ENCODE measurements at places on chromosomes 6 and 20.
A peak's percentile ranks its signal among the peaks of the same experiment; 100 is the strongest.

DNA sequence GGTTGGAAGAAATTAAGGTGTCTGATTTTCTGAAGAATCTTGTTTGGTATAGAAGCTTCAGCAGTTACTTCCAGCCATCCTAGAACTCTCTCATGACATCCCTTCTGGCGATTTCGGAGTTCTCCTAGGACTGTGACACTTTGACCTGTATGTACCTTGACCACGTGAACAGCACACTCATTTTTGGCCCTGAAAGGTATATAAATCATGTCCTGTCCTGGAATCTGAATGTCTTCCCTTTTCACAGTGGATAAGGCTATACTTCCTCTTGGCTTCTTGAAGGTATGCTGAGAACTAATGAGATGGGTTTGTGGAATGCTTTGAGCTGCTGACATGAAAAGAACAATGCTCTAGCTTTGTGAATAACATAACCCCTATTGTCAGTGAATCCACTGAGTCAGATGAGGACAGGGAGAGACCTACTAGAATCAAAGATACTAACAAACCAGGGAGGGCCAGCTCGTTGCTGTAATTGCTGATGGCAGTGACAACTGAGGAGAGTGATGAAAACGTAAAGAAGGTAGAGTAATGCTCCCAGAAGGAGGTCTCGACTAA lies 6.0 kb upstream of the ZDHHC14 start:
- DNase-seq: no peak

DNA sequence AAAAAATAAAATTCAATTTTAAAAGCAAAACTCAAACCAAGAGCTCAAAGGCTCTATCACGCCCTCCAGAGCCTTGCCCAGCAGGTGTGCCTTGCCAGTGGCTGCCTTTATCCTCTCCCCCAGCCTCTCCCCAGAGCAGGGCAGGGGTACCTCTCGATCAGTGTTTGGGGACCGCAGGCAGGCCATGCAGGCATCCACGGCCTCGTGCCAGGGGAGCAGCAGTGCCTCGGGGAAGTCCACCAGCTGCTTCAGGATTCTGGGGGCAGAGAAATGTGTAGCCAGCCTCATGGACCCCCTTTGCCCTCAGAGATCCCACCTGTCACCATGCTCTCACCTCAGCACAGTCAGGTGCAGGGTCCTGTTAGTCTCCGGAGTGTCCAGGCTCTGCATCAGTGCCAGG lies 5.7 kb downstream of the CUL7 start:
- no peak for DNase-seq

DNA sequence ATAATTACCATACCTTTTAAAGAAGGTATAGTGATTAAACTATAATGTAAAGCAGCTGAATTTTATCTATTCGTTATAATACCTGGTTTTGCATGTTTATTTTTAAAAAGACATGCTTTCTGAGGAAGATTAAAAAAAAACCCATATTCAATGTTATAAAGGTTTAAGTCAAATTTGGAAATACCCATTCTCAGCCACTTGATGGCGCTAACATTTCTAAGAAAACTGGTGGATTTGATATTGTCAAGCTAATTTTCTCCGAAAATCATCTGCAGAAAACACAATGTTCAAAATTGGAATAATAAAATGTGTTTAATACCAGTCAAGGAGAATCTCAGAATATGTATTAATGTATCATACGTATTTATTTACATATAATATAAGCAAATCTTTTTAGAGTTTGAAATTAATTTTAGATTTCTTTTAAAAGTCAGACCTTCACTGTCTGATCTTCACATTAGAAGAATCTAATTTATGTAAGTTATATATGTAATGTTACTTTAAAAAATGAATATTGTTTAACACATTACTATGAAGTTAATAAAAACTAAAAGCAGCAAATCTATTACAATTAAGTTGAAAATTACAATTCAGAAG lies 35.0 kb downstream of the SHPRH start:
- peak; percentile 21 for DNase-seq

- DNase-seq: no peak
Measured at GRCh38 chr20:51854921-51855320, 52.6 kb upstream of the SALL4 start.

DNA sequence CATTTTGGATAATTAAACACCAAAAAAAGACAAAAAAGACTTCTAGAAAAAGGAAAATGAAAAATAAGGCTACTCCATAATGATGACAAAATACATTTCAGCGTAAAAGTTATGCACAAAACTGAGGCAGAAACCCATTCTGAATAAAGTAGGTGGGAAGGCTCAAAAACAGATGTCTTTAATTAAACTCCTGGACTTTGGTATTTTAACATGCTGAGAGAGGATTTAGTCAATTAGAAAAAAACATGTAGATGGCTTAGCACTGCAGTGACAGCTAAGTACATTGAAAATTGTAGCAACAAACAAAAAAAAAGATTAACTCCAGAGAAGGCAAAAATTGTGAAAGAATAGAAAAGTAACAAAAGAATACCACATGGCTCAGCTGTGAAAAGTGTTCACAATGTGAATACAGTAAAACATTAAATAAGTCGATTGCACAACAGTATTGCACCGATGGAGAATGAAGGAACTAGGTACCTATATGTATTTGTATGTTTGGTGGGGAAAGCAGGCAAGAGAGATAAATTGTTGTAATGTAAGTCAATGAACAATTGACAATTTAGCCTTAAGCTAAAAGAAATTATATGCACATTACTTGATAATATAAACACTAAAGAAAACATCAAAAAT lies 59.5 kb downstream of the TBC1D32 start:
- DNase-seq: no peak

GRCh38 chr20:15332711-15333160 lies 995.3 kb upstream of the FLRT3 start:
- DNase-seq: no peak

DNA sequence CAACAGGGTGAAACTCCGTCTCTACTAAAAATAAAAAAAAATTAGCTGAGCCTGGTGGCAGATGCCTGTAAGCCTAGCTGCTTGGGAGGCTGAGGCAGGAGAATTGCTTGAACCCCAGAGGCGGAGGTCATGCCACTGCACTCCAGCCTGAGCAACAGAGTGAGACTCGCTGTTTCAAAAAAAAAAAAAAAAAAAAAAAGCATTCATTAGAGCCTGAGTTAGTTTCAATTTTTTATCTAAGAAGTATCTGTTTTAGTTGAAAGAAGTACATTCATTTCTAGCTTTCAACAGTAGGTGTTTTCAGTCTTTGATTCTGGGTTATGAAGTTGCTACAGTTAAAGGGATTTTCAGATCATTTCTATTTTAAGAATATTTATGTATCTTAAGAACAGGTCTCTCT lies 42.2 kb downstream of the ZNF292 start:
- no peak for DNase-seq

DNA sequence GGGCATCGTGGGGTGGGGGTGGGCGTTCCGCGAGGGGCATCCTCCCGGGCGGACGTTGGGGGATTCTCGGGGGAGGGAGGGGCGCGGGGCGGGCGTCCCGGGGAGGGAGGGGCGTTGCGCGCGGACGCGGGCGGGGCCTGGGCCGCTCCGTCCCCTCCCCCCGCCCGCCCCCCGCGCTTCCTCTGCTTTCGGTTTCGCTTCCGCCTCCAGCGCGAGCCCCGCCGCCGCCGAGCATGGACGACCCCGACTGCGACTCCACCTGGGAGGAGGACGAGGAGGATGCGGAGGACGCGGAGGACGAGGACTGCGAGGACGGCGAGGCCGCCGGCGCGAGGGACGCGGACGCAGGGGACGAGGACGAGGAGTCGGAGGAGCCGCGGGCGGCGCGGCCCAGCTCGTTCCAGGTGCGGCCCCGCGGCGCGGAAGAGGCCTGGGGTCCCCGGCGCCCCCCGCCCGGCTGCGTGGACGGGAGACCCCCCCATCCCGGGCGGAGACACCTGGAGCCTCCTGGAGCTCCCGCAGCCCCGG lies at the start of gene OGFR:
TSS of gene OGFR (plus strand) at position 209 of the 528 bp plus-strand sequence. CDS start at position 234, 25 bp downstream.
- peak; percentile 69 for DNase-seq

GRCh38 chr6:77462359-77463307 lies 658 bp downstream of the HTR1B start:
- no peak for DNase-seq

DNA sequence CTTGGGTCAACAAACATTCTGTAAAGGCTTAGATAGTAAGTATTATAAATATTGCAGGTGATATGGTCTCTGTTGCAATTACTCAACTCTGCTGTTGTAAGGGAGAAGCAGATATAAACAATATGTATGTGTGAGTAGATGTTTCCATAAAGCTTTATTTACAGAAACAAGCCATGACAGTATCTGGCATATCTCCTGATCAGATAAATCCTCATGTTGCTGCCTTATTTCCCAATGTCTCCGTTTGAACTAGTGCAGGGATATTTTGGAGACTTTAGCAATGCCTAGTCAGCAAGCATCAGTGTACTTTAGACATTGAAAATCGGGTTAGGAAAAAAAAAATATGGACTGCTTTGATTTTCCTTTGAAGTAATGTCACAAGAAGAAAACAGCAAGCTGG lies 96.1 kb downstream of the LAMA2 start:
- DNase-seq: no peak

GRCh38 chr6:57040011-57040410 lies 6.5 kb upstream of the KIAA1586 start:
- no peak for DNase-seq

DNA sequence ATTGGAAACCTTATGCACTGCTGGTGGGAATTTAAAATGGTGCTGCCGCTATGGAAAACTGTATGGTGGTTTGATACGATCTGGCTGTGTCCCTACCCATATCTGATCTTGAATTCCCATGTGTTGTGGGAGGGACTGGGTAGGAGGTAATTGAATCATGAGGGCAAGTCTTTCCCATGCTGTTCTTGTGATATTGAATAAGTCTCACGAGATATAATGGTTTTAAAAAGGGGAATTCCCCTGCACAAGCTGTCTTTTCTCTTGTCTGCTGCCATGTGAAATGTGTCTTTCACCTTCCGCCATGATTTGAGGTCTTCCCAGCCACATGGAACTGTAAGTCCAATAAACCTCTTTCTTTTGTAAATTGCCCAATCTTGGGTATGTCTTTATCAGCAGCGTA lies 4.9 kb downstream of the TAP2 start:
- DNase-seq: no peak

GRCh38 chr20:21389368-21389767 lies 8.0 kb downstream of the NKX2-4 start:
- no peak for DNase-seq

- no peak for DNase-seq
Measured at GRCh38 chr6:156957931-156958547, 180.9 kb downstream of the ARID1B start.

DNA sequence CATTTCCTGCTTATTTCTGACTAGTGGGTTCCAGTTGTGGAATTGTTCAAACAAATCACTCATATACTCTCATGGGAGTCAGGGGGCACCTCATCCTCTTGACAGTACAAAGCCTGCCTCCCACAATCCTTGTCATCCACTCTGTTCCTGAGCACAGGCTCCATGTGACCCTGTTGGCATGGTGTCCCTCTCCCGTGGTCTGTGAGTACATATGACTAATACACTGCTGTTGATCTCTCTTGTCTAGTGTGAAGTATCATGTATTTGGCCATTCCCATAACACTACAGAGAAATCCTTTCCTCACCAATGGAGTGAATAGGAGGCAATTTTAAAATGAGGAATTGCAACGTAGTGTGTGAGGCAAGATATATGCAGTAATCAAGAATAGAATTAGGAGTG lies 185.3 kb downstream of the OGFRL1 start:
- no peak for DNase-seq

GRCh38 chr6:146861029-146861563 lies 262.3 kb downstream of the ADGB start:
- no peak for DNase-seq

- DNase-seq: peak; percentile 62
Measured at GRCh38 chr6:37516920-37517405, 17.3 kb upstream of the CCDC167 start.

GRCh38 chr6:69901361-69901760 lies 35.0 kb downstream of the COL19A1 start:
- DNase-seq: no peak

GRCh38 chr6:80022803-80023202 lies 18.4 kb downstream of the TTK start:
- no peak for DNase-seq

DNA sequence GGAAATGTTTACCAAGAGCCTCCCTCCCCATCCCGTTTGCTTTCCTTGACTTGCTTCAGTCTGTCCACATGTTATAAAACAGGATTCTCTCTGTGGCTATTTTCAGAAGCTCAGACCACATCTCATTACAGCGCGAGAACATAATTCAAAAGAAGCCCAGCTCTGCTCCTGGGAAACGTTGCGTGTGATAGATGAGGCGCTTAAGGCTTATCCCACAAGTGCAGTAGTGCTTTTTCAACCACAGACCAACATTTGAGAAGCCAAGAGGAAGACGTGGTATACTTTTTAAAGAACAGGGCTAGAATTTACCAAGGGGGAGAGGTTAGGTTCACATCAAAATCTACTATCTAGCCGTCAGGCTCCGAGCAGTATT lies 239.5 kb downstream of the SLC24A3 start:
- no peak for DNase-seq

DNA sequence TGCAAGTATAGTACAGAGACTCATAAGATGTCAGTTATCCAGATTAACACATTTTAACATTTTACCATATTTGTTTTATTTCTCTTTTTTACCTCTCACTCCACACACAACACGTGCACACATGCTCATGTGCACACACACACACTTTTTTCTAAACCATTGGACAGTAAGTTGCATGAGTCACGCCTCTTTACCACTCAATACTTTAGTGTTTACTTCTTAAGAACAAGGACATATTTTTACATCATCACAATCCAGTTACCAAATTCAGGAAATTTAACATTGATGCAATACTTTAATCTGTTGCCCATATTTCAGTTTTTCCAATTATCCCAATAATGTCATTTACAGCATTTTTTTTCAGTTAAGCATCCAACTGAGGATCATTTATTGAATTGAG lies 109.0 kb downstream of the RIN2 start:
- no peak for DNase-seq

GRCh38 chr6:73388433-73388799 lies 6.2 kb upstream of the DDX43 start:
- no peak for DNase-seq

GRCh38 chr6:163404825-163405265 lies 9.7 kb upstream of the QKI start:
- no peak for DNase-seq
